ENCODE measurements at places on chromosomes 2 and 18.

DNA sequence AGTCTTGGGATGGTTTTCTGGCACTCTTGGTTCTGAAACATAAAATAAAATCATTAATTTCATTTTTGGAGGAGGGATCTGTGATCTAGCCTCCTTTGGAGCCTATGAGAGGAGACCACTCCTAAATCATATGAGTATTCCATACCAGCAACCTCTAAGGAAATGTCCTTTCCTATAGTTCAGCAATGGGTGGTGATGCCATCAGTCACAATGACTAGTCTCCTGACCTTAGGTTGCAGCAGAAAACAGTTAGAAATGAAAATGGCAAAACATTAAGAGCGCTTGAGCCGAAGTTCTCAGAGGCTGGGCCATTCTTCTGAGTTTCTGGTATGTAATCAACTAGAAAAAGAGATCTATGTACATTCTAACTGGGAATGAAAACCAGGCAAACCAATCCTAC, 56.5 kb downstream of the TMEM247 start:
- no peak for DNase-seq

GRCh38 chr18:51361130-51361860, 163.8 kb upstream of the MEX3C start:
- DNase-seq, result no peak

- DNase-seq, result no peak
Observed at GRCh38 chr2:223314811-223315210, 262.8 kb downstream of the KCNE4 start.

DNA sequence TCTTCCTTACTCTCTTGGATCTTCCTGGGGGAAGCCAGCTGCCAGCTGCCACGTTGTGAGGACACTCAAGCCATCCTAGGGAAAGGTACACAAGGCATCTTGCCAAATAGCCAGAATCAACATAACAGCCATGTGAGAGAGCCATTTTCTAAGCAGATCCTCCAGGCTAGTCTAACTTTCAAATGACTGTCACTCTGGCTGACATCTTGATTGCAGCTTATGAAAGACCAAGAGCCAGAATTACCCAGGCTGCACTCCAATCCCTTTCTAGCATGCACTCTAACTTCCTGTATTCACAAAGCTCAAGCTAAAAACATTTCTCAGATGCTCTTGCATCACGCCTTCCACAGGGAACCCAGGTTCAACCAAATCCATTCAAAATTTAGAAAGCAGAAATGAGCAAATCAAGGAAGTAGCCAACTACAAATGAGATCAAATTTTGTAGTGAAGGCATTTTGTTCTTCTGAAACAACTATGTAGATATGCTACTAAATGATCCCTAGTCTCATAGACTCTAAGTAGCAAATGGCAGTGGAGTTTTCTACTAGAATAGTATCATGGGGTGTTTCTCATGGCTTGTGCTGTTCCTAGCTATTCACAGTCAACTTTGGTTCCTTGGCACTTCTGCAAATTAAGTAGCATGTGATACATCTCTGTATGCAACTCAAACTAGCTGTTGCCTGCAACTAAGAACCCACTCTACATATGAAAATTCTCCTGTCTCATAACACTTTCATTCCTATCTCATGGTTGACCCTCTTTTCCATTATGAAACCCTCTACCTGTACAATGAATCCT, 281.9 kb downstream of the ZEB2 start:
- no peak for DNase-seq

DNA sequence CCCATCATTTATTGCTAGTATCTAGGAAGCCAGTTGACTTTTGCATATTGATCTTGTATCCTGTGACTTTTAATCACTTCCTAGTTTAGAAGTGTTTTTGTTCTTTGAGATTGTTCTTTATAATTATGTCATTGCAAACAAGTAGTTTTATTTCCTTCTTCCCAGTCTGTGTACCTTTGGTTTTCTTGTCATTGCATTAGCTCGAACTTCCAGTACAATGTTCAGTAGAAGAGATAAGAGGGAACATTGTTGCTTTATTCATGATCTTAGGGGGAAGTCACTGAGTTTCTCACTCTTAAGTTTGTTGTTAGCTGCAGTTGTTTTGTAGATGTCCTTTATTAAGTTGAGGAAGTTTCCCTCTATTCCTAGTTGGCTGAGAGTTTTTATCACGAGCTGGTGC, 61.0 kb downstream of the TRAPPC12 start:
- DNase-seq, result no peak

DNA sequence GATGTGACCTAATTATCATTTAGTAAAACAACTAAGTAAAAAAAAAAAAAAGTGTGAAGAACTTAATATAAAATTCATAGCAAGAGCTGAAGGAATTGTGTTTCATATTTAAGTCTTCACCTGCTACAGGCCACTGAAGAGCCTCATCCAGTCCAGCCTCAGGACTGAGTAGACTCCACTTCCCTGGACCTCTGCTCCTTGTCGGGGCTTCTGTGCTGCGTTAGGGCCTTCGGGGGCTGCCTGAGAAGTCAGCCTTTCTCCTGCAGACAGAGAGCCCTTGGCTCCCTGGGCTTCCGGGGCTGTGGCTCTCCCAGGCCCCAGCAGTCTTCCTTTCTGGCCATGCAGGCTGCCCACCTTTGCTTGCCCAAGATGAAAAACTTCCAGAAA, 95.5 kb downstream of the MTCL1 start:
- DNase-seq, result no peak

DNA sequence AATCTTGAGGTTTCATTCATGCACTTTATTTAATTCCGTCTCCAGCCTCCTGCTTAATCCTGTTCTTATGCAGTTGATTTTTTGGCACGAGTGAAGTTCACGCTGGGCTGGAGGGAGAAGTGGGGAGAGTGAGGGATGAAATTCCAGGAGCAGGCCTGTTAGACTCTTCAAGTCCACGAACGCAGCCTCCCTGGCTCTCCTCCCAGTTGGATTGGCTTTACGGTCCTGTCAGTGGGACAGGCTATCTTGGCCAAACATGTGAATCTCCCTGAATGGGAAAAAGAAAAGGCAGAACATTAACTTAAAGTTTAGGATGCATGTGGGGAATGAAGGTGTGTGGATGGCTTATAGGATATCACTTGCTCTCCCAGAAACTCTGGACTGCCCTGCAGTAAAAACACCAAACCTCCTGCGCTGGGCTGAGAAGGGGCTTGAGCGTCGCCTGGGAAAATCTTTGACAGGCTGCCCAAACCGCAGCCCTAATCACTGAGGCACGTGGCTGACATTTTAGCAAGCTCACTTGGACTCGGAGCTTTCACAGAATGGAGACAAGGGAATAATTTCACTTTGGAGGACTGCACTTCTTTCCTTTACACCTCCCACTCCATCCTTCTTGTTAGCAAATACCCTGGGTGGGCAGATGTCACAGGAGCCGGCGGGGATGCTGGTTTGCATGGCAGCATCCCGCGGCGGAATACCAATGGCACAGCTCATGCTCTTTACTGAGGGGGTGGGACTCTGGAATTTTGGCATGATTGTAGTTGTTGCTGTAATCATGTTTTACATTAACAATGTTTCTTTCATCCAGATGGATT, 93.9 kb downstream of the ACKR3 start:
- peak; percentile 82 for DNase-seq

GRCh38 chr2:61671561-61672315, 133.6 kb upstream of the XPO1 start:
- DNase-seq, result no peak

DNA sequence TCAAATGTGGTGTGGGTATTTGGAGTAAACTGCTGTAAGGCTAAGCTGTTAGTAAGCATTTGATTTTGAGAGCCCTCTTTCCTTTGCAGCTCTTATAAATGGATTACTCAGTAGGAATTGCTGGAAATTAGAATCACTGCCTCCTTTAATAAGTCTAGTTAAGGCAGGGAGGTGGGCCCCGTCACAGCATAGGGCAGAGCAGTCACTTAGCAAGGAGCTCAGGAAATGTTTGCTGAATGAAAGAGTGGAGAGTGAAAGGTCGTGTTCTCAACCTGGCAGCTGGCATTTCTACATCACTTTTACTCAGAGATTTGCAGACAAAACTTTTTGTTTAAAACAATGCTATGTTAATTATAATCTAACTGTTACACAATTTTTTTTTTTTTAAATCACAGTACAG, 25.5 kb downstream of the ITGA6 start:
- no peak for DNase-seq

- DNase-seq, result peak; percentile 64
Observed at GRCh38 chr2:45435316-45435715, 175.8 kb downstream of the SRBD1 start.

DNA sequence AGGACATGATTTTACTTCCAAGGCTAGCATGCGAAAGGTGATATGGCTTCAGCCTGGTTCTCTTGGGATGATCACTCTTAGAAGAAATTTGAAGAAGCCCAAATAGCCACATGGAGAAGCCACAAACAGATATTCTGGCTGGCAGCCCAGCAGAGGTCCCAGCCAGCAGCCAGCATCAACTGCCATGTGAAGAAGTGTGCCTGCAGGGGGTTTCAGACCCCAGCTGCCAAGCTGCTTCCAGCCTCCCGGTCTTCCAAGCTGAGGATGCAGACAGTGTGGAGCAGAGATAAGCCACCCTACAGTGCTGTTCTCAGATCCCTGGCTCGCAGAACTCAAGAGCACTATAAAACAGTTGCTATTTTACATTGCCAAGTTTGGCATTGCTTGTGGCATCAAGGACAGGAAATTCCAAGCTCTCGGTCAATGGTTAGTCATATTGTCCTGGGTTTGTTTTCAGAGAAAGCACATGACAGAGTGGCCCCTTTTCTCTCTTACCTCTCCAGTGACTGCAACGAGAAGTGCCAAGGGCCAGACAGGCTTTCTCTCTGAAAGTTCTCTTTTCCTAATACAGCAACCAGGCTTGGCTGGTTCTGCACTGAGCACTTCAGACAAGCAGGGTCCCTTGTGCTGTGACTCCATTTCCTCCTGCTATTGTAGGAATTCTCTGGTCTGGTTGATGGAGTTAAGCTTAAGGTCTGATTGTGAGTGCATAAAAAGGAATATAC, 223.7 kb downstream of the ANKRD30B start:
- no peak for DNase-seq

DNA sequence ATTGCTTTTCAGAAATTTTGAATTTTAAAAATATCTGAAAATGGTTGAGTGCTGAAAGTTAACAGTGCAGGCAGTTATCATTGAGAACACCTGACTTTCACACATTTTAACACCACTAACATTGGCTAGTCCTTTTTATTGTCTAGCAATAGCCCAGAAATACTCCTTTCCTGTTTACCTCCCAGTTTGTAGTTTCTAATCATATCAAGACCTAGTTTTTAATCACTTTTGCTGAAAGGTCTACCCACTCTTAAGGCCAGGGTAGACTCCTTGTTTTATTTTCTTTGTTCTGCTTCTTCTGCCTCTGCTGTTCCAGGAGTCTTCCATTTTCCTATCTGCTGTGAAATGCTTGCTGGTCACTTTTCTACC, 72.1 kb downstream of the UBE2E3 start:
- no peak for DNase-seq

GRCh38 chr2:126770466-126770865, 114.5 kb downstream of the GYPC start:
- no peak for DNase-seq

- DNase-seq, result no peak
Observed at GRCh38 chr18:2916184-2916583, 69.4 kb downstream of the EMILIN2 start.

DNA sequence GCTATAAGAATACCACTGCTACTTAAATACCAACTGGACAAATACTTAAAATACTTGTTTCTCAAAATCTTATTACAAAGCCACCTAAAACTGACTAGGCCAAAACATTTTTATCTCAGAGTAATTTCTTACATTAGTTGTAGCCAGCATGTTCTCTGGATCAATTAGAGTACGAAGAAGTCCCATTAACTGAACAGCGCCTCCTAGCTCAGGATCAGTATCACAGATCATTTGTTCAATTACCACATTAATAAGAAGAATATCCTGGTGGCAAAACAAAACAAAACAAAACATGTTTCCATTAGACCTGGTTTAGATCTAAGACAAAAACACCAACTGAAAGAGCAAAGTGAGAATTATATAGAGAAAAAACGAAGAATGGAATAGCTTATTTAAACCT, 36.0 kb downstream of the PPP4R3B start:
- DNase-seq, result no peak

- no peak for DNase-seq
Observed at GRCh38 chr2:74461187-74462053, 3.2 kb downstream of the WBP1 start.

DNA sequence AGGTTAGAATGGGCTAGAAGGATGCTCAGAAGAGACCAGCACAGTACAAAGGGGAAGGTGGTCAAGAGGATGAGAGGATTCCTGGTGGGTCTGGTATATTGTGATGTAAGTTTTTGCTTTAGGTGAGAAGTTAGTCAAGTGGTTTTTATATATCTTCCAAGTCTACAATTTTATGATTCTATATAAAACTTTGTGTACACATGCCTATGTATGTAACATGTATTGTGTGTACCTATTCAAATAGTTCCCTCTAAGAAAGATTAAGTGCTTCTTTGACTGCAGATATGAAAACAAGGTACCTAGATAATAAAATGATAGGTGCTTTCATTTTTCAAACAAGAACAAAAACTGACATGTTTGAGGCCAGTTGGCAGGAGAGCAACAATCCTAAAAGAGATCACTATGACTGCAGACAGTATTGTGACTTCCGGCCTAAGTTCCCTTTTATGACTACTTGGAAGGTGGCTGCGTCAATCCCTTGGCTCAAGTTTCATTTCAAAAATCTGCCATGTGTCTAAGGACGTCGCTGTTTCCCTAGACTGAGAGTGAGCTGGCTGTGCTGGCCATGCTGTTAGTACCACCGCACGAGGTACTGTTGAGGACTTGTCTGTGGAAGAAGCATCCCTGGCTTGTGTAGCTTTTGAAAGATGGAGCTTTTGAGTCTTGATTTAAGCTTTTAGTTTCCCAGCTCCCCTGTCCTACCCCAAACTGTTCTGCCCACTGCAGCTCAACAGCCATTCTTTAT, 123.1 kb downstream of the PRPF40A start:
- DNase-seq, result no peak

- no peak for DNase-seq
Observed at GRCh38 chr2:233476063-233476410, 90.5 kb downstream of the USP40 start.

GRCh38 chr2:167293172-167293781, 405.0 kb downstream of the XIRP2 start:
- DNase-seq, result no peak

DNA sequence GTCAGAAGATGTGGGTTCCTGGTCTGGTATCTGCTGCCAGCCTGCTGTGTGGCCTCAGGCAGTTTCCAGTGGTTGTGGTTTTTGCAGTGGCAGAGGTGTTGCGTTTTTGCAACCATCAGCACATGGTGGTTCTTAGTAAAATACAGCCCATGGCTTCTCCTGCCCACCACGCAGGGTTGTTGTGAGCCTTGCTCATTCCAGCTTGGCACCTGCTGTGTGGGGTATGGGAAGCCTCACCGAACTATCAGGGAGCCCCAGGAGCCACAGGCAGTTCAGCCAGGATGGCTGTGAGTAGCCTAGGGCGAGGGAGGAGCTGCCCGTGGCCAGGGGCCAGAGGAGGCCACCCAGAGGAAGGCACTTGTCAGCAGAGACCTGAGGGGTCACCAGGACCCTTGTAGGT, 9.8 kb downstream of the ARID5A start:
- DNase-seq, result no peak

Measured in BJ (cell line).